Aorta (tissue), 5 donors: ENCODE measurements at places on chromosomes 6 and 20. TPM values are rescaled to one million over a fixed set of nuclear protein-coding genes. Genes with fewer than 3 reads are reported as not detected.

RPS6KA2 gene
- 43.2 TPM for total RNA-seq

UBE3D gene
- total RNA-seq = 7.7 TPM

ROS1 gene
- total RNA-seq = not detected

FNDC1 gene
- 2.5 TPM for total RNA-seq

- no peak for DNase-seq
Measured at GRCh38 chr6:15969236-15969778, 159.6 kb upstream of the MYLIP start.

DNA sequence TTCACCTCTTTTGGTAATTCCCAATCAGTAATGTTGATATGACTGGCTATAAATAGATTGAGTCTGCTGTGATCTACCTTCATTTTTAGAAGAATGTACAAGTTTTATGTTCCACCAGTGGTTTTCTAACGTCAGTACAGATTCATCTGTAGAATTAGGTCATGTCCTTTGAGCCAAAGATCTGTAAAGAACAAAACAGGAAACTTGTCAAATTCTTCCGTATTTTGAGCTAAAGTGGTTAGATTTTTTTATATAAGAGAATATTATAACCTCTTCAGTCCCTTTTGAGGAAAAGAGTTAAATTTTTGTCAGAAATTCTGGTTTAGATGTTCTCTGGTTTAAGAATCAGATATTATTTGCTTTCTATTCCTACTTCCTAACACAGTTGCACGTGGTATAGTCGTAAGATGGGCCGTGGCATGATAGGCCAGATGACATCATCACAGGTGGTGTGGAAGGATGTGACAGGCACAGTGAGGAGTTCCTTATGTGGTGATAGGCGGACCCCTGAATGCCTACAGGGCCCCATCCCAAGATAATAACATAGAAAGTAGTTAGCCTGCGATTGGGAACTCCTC is 62.3 kb downstream of the SNX9 start:
- no peak for DNase-seq

- no peak for DNase-seq
Measured at GRCh38 chr20:4076033-4076432, 60.7 kb upstream of the RNF24 start.

- DNase-seq = no peak
Measured at GRCh38 chr6:85469276-85470022, 19.6 kb downstream of the NT5E start.

GRCh38 chr6:84597238-84597875 is 167.0 kb downstream of the TBX18 start:
- DNase-seq = no peak

DNA sequence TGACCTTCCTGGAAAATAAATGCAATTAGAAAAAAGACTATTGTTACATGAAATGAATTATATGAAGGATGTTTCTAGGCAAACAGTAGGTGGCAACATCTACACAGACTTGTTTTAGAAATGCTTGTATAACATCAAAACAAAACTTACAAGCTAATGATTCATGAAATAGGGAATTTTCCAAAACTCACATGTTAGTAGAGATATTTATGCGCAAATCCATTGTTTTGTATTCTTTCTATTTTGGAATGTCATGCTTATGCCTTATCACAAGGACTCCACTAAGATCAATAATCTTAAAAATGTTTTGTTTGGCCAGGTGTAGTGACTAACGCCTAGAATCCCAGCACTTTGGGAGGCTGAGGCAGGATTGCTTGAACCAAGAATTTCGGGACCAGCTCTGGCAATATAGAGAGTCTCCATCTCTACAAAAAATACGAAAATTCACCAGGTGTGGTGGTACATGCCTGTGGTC is 32.3 kb upstream of the LGSN start:
- DNase-seq = no peak
